Brain (organoid and tissue), 16 donors: ENCODE measurements at places on chromosomes 11 and 22. TPM values are rescaled to one million over a fixed set of nuclear protein-coding genes. Genes with fewer than 3 reads are reported as not detected.
A peak's percentile ranks its signal among the peaks of the same experiment; 100 is the strongest.

Gene C11orf65
- polyA plus RNA-seq, result 1.4 TPM

Gene SERHL2
- polyA plus RNA-seq, result 2.0 TPM

Gene MAP6
- 171 TPM for polyA plus RNA-seq

Gene LRRC74B
- polyA plus RNA-seq, result not detected

Gene POU2AF2
- not detected for polyA plus RNA-seq

Gene ZFP91
- polyA plus RNA-seq, result 50.4 TPM

Gene RBMXL2
- not detected for polyA plus RNA-seq

Gene PRR33
- polyA plus RNA-seq, result not detected

Gene ANO9
- 1.6 TPM for polyA plus RNA-seq

- DNase-seq, result no peak
These were observed 19.9 kb downstream of the LARGE2 start for GRCh38 chr11:45942381-45942780.

GRCh38 chr22:19396561-19396933, 35.0 kb downstream of the HIRA start:
- DNase-seq, result no peak

DNA sequence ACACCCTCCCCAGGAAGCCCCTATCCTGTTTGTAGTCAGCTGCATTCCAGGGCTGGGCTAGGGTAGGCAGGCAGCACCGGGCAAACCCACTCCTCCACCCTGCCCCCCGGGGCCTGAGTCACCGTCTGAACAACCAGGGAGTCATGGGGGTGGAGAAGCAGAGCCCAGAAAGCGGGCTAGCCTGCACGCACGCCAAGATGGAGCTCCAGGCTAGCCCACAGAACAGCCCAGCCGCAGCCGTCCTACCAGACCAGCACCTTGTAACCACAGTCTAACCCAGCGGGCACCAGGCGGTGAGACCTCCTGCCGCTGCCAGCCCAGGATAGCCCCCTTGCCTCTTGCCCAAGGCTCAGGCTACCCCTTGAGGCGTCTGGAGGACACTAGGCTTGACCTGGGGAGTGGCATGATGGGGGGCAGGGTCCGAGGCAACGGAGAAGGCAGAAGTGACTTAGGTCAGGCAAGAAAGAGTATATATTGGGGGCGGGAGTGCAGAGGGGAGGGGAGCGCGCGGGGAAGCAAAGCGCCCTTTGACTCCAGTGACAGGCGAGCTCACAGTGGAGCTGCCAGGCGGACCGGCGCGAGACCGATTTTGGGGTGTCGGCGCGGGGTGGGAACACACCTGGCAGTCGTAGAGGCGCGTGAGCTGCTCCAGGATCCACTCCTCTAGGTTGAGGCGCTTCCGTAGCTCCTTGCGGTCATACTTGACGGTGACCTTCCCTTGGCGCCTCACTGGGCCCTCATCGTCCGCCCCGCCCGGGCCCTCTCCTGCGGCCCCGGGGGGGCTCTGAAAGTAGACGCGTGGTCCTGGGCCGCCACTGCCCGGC, 734 bp downstream of the PPP1R14B start:
- DNase-seq, result peak; percentile 56

DNA sequence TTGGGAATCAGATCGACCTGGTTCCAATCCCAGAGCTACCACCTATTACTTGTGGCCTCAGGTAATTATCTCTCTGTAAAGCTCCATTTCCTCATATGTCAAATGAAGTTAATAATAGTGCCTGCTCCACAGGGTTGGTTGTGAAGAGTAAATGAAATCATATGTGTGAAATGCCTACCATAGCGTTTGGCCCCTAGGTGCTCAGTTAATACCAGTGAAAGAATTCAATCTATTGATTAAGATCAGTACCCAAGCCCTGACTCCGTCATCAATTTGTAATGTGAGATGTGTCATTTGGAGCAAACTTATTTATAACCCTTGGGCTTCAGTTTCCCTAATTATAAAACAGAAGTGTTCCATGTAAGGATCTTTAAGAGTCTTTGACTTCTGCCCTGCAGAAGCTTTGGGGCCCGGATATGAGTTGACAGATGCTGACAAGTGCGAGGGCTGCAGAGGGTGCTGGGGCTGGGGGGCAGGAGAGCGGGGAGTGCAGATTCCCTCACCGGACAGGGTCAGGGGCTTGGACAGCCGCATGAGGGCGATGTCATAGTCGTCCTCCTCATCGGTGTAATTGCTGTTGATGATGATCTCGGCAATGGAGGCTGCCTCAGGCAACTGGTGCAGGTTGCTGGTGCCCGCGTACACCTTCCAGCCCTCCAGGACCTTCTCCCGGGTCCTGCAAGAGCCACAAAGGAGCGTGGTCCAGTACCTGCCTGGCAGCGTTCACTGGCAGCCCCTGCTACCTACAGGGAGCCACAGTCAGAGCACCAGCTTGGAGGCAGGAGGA, 20.9 kb downstream of the TMPRSS13 start:
- peak; percentile 21 for DNase-seq

- DNase-seq, result no peak
These were observed 179.1 kb upstream of the ISX start for GRCh38 chr22:34886812-34887211.

DNA sequence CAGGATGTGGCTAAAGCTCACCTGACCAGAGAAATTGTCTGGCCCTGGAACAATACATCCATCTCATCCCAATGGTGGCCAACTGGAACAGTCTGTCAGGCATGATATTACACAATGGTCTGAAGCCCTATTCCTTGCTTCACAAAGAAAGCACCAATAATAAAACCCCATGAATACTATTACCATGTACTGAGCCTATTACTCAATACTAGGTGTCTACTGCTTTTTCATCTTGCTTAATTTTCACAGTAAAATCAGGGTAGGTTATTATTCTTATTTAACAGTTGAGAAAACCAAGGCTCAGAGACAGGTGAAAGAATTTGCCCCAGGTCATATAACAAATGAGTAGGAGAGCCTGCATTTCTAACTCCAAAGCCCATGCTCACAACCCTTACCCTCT, 68.9 kb upstream of the CAPRIN1 start:
- no peak for DNase-seq

- DNase-seq, result no peak
These were observed 39.3 kb downstream of the CCDC81 start for GRCh38 chr11:86414032-86414431.

- DNase-seq, result no peak
These were observed 20.6 kb upstream of the MS4A7 start for GRCh38 chr11:60357771-60358170.

DNA sequence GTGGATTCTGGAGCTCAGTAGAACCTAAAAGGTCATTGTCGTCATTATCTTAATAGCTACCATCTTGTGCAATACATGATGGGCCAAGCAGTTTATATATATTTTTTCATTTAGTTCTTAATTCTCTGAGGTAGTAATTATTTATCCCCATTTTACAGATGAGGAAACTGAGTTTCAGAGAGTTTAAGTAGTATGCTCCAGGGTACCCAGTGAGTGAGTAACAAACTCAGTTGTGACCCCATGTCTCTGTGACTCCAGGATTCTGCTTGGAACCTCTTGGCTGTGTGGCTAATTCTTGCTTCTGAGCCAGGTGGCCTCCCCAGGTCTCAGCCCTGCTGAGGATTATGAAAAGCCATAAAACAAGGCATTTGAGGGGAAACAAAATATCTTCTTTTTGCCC, 82.6 kb downstream of the CEP164 start:
- DNase-seq, result no peak

- no peak for DNase-seq
These were observed 4.3 kb downstream of the ZC3H7B start for GRCh38 chr22:41305646-41306045.

GRCh38 chr11:46112961-46113607, 8.2 kb downstream of the PHF21A start:
- DNase-seq, result peak; percentile 84

- DNase-seq, result no peak
These were observed 196.4 kb downstream of the SBF2 start for GRCh38 chr11:10097615-10098014.

GRCh38 chr11:2663506-2663905, 36.3 kb downstream of the KCNQ1OT1 start:
- no peak for DNase-seq

GRCh38 chr11:78883506-78883905, 308.8 kb upstream of the NARS2 start:
- DNase-seq, result no peak

GRCh38 chr11:5550440-5551095, 2.2 kb upstream of the OR52H1 start:
- DNase-seq, result no peak

- peak; percentile 53 for DNase-seq
These were observed 15.5 kb upstream of the RAC2 start for GRCh38 chr22:37259540-37260029.

GRCh38 chr22:47367107-47367690, 604.7 kb downstream of the TBC1D22A start:
- DNase-seq, result no peak

DNA sequence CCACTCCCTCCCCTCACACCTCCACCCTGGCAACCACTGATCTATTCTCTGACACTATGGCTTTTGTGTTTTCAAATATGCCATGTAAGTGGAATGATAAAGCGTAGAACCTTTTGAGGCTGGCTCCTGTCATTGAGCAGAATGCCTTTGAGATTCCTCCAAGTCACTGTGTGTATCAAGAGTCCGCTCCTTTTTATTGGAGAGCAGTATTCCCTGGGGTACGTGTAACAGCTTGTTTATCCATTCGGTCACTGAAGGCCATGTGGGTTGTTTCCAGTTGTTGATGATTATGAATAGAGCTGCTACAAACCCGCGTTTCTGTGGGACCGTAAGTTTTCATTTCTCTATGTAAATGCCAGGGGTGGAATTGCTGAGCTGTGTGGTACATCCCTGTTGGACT, 10.3 kb downstream of the TP53I11 start:
- no peak for DNase-seq

- DNase-seq, result no peak
These were observed 1012.1 kb downstream of the OPCML start for GRCh38 chr11:132520199-132520598.

- peak; percentile 47 for DNase-seq
These were observed 19.2 kb downstream of the NPTXR start for GRCh38 chr22:38824585-38824984.

DNA sequence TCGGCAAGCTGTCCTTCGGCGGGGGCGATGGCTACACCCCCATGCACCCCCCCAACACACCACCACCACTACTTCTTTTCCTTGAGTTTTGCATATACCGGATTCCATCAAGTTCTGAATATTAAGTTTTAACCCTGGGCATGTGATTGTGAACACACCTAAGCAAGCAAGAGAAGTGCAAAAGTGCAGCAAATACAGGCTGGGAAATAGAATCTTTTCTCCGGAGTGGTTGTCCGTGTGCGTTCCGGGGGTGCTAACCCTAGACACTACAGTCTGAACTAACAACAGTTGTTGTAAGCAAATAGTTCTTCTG, 574 bp downstream of the PRSS23 start:
- DNase-seq, result no peak

DNA sequence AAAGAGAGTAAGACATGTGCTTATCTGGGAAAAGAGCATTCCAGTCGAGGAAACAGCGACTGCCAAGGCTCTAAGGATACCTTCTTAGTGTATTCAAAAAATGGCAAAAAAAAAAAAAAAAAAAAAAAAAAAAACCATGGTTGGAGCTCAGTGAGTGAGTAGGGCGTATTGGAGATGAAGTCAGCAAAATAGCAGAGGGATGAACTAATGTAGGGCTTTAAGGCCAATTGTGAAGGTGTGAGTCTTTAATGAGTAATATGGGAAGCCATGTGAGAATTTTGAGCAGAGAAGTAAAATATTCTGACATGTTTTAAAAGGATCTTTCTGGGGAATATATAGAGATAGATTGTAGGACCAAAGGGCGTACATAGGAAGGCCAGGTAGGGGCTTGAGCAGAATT, 498.6 kb upstream of the ISX start:
- DNase-seq, result no peak

DNA sequence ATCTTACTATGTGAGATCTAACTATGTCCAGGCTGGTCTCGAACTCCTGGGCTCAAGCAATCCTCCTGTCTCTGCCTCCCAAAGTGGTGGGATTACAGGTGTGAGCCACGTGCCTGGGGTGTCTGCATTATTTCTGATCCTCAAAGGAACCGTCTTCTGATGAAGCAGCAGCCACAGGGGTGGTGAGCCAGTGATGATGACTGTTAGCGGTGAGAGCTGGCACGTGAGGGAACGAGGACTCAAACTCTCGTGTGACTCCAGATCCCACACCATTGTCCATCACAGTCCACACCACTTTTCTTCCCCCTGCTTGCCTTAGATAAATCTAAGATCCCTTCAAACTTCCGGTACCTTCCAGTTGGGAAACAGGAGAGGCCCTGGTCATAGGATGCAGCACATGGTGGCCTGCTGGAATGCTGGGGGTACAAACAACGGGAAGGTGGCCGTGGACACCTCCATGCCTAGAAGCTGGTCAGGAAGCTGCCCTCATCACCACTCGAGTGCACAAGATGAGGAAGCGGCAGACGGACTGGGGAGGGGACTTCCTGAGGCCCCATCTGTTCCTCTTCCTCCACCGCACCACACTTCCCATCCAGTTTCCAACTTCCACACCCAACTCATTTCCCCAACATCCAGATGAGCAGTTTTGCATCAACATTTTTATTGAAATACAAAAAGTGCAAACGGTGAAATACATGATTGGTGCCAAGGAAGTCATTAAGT, 23.8 kb downstream of the ARHGAP1 start:
- no peak for DNase-seq

DNA sequence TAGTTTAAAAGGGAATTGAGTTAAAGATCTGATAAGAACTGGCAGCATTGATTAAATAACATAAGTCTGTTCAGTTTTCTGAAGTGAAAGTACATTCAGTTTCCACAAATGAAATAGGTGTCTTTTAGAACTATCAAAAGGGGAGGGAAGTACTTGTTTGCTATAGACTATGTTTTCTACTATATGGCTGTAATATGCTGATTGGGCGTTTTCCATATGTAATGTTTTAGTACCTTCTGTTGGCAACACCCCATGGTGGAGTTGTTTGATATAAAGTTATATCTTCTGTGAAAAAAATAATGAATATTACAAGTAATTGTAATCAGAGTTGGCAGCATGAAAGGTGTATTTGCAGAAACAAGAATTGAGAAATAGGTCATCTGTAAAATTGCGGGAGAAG, 237.6 kb downstream of the JRKL start:
- DNase-seq, result no peak

GRCh38 chr11:36713715-36714114, 115.7 kb upstream of the RAG2 start:
- DNase-seq, result peak; percentile 17

DNA sequence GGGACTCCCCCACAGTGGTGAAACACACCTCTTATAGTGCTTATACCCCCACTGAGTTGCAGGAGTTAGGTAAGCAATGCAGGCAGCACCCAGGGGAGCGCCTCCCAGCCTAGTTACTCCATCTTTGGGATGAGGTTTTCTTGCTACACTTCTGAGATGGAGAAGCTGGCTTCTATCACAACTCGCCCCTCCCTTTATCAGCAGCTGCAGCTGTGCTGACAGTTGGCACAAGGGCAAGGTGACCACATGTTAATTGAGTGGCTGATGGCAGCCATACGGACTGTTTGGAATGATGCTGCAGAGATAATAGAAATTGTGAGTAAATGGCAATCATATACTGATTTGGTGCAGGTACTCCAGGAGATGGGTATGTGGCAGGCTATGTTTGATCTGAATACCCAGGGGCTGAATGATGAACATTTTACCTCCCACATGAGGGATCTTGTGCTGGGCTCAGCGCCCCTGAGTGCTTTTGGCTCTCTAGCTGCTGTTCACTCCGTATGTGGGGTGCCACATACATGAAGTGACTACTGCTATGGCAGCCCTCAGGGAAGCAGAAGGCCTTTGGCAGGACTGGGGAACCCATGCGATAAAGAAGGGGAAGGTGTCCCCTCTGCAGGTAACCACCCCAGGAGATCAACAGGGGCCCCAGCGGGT, 29.2 kb upstream of the KCNA4 start:
- no peak for DNase-seq
